Mucosa of gallbladder (tissue), 1 donor: ENCODE measurements at places on chromosomes 12 and 14. TPM values are rescaled to one million over a fixed set of nuclear protein-coding genes. Genes with fewer than 3 reads are reported as not detected.

DNA sequence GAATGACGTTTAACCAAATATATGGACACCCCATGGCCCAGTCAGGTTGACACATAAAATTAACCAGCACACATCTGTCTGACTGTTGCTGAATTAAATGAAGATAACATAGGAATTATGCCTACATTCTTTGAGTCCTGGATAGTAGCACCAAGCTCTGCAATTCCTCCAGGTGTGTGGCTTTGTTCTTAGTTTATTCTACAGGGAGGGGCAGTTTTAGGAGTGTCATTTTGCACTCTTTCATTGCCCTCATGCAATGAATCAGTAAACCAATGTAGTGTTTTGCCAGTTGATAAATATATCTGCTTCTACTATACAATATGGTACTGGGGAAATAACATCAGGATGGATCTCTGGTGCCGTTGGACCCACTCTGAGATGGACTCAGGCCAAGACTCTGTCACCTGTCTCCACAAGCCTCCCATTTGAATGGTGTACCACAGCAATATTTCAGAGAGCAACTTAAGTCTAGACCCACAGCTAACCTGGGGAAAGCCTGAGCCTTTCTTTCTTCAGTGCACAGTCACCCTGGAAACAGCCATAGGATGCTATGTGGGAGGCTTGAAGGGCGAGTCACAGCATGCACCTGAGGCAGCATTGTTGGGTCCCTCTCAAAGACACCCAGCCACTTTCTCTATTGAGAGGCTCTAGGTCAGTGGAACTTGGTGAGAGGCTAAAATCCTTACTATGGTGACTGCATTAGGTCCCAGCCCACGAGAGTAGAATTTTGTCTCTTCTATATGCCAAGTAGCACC, 73.2 kb downstream of the ANO4 start:
- DNase-seq, result no peak

DNA sequence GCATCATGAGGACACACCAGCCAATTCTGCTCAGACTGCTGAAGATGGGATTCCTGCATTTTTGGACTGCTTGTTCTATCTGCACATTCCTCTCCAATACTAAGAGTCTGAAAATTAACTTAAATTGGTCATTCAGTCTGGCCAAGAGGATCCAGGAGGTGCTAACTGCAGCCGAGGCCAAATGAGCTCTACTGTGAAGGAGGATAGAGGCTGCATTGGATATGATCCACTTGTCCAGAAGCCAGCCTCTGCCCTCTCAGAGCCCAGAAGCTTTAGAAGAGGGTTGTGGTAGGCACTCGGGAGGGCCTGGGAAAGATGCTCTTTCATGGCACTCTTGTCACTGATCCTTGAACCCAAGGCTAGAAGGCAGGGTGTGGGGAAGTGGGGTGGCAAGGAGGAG, 37.1 kb upstream of the PLEK2 start:
- DNase-seq, result no peak

DNA sequence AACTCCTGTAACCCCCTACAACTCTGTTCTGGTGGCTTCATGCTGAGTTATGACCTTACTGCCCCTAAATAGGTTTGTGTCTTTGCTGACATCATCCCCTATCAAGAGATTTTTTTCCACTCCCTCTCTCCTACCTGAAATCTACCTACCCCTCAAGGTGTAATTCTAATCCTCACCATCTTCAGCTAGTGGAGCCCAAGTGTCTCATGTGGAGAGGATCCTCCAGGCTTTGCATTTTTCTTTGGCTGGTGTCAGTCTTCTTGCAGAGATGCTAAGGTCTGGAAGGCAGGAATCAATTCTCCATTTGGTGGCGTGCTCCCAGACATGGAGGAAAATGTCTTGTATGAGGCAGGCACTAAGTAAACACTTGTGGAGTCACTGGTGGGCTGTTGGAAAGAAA, 74.8 kb upstream of the PRMT8 start:
- no peak for DNase-seq

DNA sequence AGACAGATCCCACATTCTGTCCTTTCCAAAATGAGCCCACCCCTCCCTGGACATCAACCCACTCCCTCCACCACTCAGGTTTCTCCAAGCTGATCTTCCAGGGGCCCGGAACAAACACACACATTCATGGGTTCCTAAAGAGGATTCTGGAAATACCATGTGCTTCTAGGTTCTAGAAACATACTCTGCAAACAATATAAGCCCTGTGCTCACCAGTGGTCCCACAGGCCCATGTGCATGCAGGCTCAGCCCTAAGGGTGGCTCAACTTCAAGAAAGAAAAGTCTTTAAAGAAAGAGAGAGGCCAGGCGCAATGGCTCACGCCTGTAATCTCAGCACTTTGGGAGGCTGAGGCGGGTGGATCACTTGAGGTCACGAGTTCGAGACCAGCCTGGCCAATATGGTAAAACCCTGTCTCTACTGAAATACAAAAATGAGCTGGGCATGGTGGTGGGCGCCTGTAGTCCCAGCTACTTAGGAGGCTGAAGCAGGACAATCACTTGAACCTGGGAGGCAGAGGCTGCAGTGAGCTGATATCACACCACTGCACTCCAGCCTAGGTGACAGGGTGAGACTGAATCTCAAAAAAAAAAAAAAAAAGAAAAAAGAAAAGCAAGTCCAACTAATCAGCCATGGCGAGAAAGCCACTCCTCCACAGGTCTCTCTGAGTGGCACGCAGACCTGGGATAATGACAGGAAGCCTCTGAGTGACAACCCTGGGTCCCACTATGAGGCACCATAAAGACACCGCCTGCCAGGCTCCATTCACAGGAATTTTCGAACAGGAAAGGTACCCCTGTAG, 59.5 kb upstream of the PNMA1 start:
- no peak for DNase-seq

GRCh38 chr12:117521346-117521745, 159.9 kb upstream of the NOS1 start:
- no peak for DNase-seq

GRCh38 chr14:96400495-96400894, 8.6 kb downstream of the AK7 start:
- DNase-seq, result no peak

B4GALNT3 gene
- 26.4 TPM for total RNA-seq

RALGAPA1 gene
- 63.1 TPM for total RNA-seq
